Left lobe of liver (tissue), 2 donors: ENCODE measurements at places on chromosomes 2 and 18. TPM values are rescaled to one million over a fixed set of nuclear protein-coding genes. Genes with fewer than 3 reads are reported as not detected.

The EN1 gene
- total RNA-seq: not detected

The SGPP2 gene
- total RNA-seq: 0.23 TPM

The MRO gene
- 12.0 TPM for total RNA-seq

The HNMT gene
- 46.2 TPM for total RNA-seq

The MC2R gene
- not detected for total RNA-seq

The COL3A1 gene
- total RNA-seq: 21.6 TPM

The CCDC85A gene
- total RNA-seq: 0.08 TPM

The CDH7 gene
- total RNA-seq: not detected

The ALPI gene
- total RNA-seq: not detected

The SPC25 gene
- total RNA-seq: 0.35 TPM

The KLHL41 gene
- total RNA-seq: 0.18 TPM

The GAL3ST2 gene
- 0.55 TPM for total RNA-seq

The STEAP3 gene
- 120 TPM for total RNA-seq

The GREB1 gene
- 22.4 TPM for total RNA-seq

The PRKCE gene
- 8.4 TPM for total RNA-seq

The LYPD6 gene
- total RNA-seq: 0.25 TPM

The ODC1 gene
- total RNA-seq: 16.2 TPM

The HSPE1 gene
- total RNA-seq: 91.6 TPM

The HJURP gene
- total RNA-seq: 0.50 TPM

The TUBB8B gene
- not detected for total RNA-seq

The MYO7B gene
- total RNA-seq: 0.63 TPM

The RGPD6 gene
- total RNA-seq: 2.7 TPM

The REG3A gene
- total RNA-seq: 0.45 TPM

The BOK gene
- total RNA-seq: 95.8 TPM

The CCDC142 gene
- 14.0 TPM for total RNA-seq

The WIPF1 gene
- total RNA-seq: 6.3 TPM

The OLA1 gene
- total RNA-seq: 20.0 TPM

The MALL gene
- total RNA-seq: 1.6 TPM

The PLEK gene
- 2.9 TPM for total RNA-seq

The SOX11 gene
- total RNA-seq: 0.05 TPM

The NAT8 gene
- total RNA-seq: 26.3 TPM

The DIPK1C gene
- total RNA-seq: not detected

The CD207 gene
- not detected for total RNA-seq

The ALK gene
- not detected for total RNA-seq

The ARHGAP25 gene
- total RNA-seq: 4.7 TPM

The HOXD10 gene
- not detected for total RNA-seq

The AAK1 gene
- 16.2 TPM for total RNA-seq

The EMILIN2 gene
- total RNA-seq: 0.53 TPM

The DES gene
- 1.8 TPM for total RNA-seq

The GTF2A1L gene
- total RNA-seq: not detected

The RTKN gene
- 114 TPM for total RNA-seq

The ARID5A gene
- total RNA-seq: 18.9 TPM

The RUFY4 gene
- not detected for total RNA-seq

The KLHL29 gene
- 2.3 TPM for total RNA-seq

The LINC00305 gene
- not detected for total RNA-seq

The DUSP19 gene
- total RNA-seq: 1.2 TPM

The KCNG2 gene
- not detected for total RNA-seq
